Activated naive CD8-positive, alpha-beta T cell treated with anti-CD3 and anti-CD28 coated beads, Interleukin-2, amount 10 ng/mL, durations not matched to agents 7 days and 5 days (primary cell): ENCODE measurements at places on chromosomes 16 and 17. TPM values are rescaled to one million over a fixed set of nuclear protein-coding genes. Genes with fewer than 3 reads are reported as not detected.

ERN2 gene
- total RNA-seq: not detected

SMARCE1 gene
- total RNA-seq: 109 TPM

STAC2 gene
- total RNA-seq: not detected

NLRC3 gene
- 97.4 TPM for total RNA-seq

PYY gene
- not detected for total RNA-seq

GNG13 gene
- total RNA-seq: not detected

TBC1D28 gene
- total RNA-seq: not detected

CCL5 gene
- total RNA-seq: 782 TPM

ETV4 gene
- 1.6 TPM for total RNA-seq

GRCh38 chr16:15046692-15047376 is 9.0 kb downstream of the NTAN1 start:
- no peaks in the 10 kb centered on the region for H3K27me3 ChIP-seq
- peaks cover 12% of the 10 kb centered on the region for H3K36me3 ChIP-seq

DNA sequence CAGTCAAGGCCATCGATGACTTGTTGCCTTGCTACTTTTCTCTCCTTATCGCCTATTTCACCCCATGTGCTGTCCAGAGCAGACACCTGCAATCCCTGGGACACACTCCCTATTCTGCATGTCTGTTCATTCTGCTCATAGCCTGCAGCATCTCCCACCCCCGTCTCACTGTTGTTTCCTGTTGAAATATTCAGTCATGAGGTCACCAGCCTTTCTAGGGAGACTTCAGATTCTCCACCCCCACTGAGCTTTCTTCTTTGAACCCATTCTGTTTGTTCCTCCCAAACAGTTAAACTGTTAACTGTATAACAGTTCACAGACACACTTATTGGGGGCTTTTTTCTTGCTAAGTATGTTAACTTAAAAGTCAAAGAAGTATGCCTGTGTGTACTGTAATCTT is 94.4 kb downstream of the AATF start:
- H3K4me3 ChIP-seq: no peak overlapping the region
- H3K27me3 ChIP-seq: no peaks in the 10 kb centered on the region
- H3K36me3 ChIP-seq: peaks cover 7% of the 10 kb centered on the region
- DNase-seq: no peak
- H3K4me1 ChIP-seq: peaks cover 10% of the 10 kb centered on the region

- H3K27ac ChIP-seq: peak overlapping the region; percentile 64
- no peaks in the 10 kb centered on the region for H3K27me3 ChIP-seq
- no peak for DNase-seq
- H3K4me3 ChIP-seq: no peak overlapping the region
- H3K4me1 ChIP-seq: peaks cover 60% of the 10 kb centered on the region
Measured at GRCh38 chr16:25010542-25010941, 4.6 kb downstream of the ARHGAP17 start.

GRCh38 chr16:66695935-66696668 is 441 bp downstream of the CMTM4 start:
- H3K27ac ChIP-seq: no peak overlapping the region
- H3K4me1 ChIP-seq: peaks cover 17% of the 10 kb centered on the region
- H3K36me3 ChIP-seq: peaks cover 2% of the 10 kb centered on the region
- H3K4me3 ChIP-seq: peak overlapping the region; percentile 73
- peaks cover 64% of the 10 kb centered on the region for H3K27me3 ChIP-seq

- H3K27me3 ChIP-seq: no peaks in the 10 kb centered on the region
- H3K4me3 ChIP-seq: no peak overlapping the region
- H3K36me3 ChIP-seq: peaks cover 5% of the 10 kb centered on the region
- no peak overlapping the region for H3K27ac ChIP-seq
- no peak for DNase-seq
- no peaks in the 10 kb centered on the region for H3K4me1 ChIP-seq
Measured at GRCh38 chr17:49290690-49291359, 60.2 kb upstream of the PHOSPHO1 start.

- peaks cover 14% of the 10 kb centered on the region for H3K4me1 ChIP-seq
- H3K4me3 ChIP-seq: peak overlapping the region; percentile 89
- no peaks in the 10 kb centered on the region for H3K36me3 ChIP-seq
- no peaks in the 10 kb centered on the region for H3K27me3 ChIP-seq
Measured at GRCh38 chr17:60676758-60677307, 818 bp upstream of the BCAS3 start.

GRCh38 chr16:8679151-8679550 is 4.7 kb downstream of the ABAT start:
- DNase-seq: no peak
- peaks cover 4% of the 10 kb centered on the region for H3K27me3 ChIP-seq
- peaks cover 11% of the 10 kb centered on the region for H3K4me1 ChIP-seq
- H3K36me3 ChIP-seq: peaks cover 5% of the 10 kb centered on the region

GRCh38 chr17:59149841-59150511 is 5.0 kb downstream of the SKA2 start:
- H3K4me1 ChIP-seq: peaks cover 40% of the 10 kb centered on the region
- H3K27ac ChIP-seq: peak overlapping the region; percentile 69
- peak overlapping the region; percentile 4 for H3K4me3 ChIP-seq
- DNase-seq: no peak
- H3K36me3 ChIP-seq: peaks cover 22% of the 10 kb centered on the region

DNA sequence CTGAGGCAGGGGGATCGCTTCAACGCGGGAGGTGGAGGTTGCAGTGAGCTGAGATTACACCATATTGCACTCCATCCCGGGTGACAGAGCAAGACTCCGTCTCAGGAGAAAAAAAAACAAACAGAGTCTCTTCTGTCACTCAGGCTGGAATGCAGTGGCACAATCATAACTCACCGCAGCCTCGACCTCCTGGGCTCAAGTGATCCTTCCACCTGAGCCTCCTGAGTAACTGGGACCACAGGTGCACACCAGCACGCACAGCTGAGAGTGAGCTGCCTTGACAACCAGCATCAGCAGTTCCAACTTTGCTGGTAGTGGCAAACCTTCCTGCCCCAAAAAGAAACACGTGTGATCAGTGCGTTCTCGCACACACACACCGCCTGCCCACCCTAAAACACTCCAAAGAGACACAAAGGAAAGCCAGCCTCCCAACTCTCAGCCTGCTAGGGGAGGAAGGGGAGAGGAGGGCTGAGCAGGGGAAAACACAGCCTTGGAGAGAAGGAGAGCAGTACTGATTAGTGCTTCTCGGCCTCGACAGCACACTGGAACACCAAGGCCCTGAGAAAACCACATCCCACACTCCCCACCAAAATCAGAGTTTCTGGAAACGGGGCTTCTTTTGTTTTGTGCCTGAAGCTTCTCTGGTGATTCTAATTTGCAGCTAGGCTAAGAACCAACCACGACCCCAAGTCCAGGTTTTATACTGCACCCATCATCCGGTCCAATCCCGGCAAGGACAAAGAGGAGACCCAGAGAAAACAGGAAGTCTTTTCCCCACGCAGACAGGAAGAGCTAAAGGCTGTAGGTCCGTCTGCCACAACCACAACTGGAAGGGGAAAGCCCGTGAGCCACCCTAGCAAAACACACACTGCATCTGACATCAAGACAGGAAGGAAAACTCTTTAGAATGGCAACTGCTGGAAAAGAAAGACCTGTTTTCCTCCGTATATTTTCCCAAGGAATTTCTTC is 28.8 kb downstream of the ZCCHC14 start:
- no peak overlapping the region for H3K27ac ChIP-seq
- H3K4me1 ChIP-seq: peaks cover 18% of the 10 kb centered on the region
- H3K4me3 ChIP-seq: peak overlapping the region; percentile 40
- peaks cover 13% of the 10 kb centered on the region for H3K27me3 ChIP-seq
- no peak for DNase-seq
- no peaks in the 10 kb centered on the region for H3K36me3 ChIP-seq

DNA sequence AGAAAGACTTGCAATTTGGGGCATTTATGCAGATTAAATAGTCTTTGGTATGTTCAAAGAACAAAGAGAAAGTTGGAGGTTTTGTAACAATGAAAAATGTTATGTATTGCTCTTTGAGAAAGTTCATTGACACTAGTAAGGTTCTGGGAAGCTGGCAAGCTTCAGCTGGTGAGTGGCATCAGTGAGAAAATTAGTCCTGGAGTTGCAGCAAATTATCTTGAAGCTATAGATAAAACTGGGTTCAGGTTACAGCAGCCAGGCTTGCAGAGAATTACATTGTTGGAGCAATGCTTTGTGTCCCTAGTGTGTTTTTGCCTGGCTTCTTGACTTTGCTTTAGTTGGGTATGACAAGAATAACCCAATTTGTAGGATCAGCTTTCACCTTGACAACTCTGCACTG is 221.2 kb downstream of the CDH13 start:
- DNase-seq: no peak
- no peak overlapping the region for H3K4me3 ChIP-seq
- no peaks in the 10 kb centered on the region for H3K27me3 ChIP-seq
- H3K4me1 ChIP-seq: no peaks in the 10 kb centered on the region

- H3K4me3 ChIP-seq: peak overlapping the region; percentile 35
- H3K4me1 ChIP-seq: peaks cover 17% of the 10 kb centered on the region
- no peak for DNase-seq
- no peaks in the 10 kb centered on the region for H3K27me3 ChIP-seq
- H3K27ac ChIP-seq: peak overlapping the region; percentile 38
Measured at GRCh38 chr17:45440161-45440778, 7.6 kb upstream of the ARHGAP27 start.

DNA sequence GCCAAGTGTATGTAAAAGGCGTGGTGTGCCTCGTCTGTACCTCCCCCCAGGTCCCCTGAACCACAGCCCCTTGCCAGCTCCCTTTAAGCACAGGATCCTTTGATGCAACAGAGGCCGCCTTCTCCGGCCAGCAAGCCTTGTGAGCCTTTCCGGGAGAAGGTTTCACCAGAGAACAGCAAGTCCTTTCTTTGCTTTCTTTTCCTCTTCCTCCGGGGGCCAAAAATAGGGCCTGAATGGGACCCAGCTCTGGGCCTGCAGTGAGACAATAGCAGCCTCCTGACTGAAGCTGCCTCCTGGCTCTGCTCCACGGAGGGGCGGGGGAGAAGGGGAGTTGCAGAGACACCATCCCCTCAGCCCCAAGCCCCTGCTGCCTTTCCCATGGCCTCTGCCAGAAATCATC is 9.0 kb downstream of the ADGRG1 start:
- H3K27me3 ChIP-seq: peaks cover 33% of the 10 kb centered on the region
- peaks cover 5% of the 10 kb centered on the region for H3K4me1 ChIP-seq
- DNase-seq: no peak
- no peak overlapping the region for H3K4me3 ChIP-seq
- H3K27ac ChIP-seq: no peak overlapping the region

DNA sequence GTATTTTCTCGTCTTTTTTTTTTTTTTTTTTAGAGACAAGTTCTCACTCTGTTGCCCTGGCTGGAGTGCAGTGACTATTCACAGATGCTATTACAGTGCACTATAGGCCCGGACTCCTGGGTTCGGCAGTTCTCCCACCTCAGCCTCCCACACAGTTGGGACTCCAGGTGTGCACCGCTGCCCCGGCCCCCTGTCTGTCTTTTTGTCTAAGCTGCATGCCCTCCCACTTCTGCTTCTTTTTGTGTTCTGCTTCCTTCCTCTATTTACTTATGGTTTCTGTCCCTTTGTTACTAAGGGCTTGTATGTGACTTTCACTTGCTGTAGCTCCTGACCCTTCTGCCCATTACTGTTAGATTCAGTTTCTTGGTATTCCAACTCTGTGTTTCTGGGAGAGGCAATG is 20.5 kb downstream of the SLC7A6 start:
- no peaks in the 10 kb centered on the region for H3K27me3 ChIP-seq
- H3K4me3 ChIP-seq: peak overlapping the region; percentile 83
- H3K27ac ChIP-seq: peak overlapping the region; percentile 90
- no peak for DNase-seq
- peaks cover 38% of the 10 kb centered on the region for H3K36me3 ChIP-seq

- no peak for DNase-seq
- peaks cover 29% of the 10 kb centered on the region for H3K27me3 ChIP-seq
- H3K4me1 ChIP-seq: peaks cover 7% of the 10 kb centered on the region
- H3K27ac ChIP-seq: no peak overlapping the region
Measured at GRCh38 chr16:86038926-86039310, 140.0 kb downstream of the IRF8 start.

DNA sequence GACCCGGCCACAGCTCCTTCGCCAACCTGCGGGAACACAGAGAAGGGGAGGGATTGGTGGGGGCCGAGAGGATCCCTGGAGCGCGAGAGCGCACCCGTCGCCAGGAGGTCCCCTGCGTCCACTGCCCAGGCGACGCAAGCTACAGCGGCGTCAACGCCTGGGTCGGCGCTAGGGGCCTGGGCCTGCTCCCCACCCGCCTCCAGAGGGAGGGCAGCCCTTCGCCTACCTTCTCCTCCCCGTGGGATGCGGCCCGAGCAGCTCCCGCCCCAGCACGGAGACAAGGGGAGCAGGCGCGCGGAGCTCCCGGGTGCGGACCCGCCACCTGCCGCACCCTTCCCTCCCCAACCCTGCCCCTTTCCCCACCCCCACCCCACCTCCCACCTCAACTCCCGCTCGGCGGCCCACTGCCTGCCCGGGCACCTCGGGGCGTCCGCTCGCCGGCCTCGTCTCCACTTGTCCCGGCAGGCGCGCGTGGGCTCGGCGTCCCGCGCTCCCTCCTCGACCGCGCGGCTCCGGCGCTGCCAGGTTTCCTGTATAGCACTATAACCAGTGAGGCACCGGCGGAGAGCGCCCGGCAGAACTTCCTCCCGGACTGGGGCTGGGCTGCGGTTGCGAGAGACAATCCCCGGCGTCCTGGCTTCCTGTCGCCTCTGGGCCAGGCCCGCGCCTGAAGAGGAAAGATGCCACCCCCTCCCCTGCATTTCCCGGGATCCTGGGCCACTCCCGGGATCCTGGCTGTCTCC is 119.1 kb upstream of the SMURF2 start:
- peak overlapping the region; percentile 82 for H3K4me3 ChIP-seq
- H3K4me1 ChIP-seq: peaks cover 24% of the 10 kb centered on the region
- peak overlapping the region; percentile 75 for H3K27ac ChIP-seq
- peaks cover 8% of the 10 kb centered on the region for H3K36me3 ChIP-seq
- peak; percentile 69 for DNase-seq

- H3K36me3 ChIP-seq: no peaks in the 10 kb centered on the region
- H3K27ac ChIP-seq: no peak overlapping the region
- DNase-seq: no peak
- no peak overlapping the region for H3K4me3 ChIP-seq
Measured at GRCh38 chr16:51924744-51925143, 622.2 kb downstream of the TOX3 start.

GRCh38 chr17:63442549-63443035 is 3.5 kb downstream of the CYB561 start:
- DNase-seq: no peak
- no peak overlapping the region for H3K27ac ChIP-seq
- peaks cover 21% of the 10 kb centered on the region for H3K4me1 ChIP-seq
- no peaks in the 10 kb centered on the region for H3K36me3 ChIP-seq

- peaks cover 1% of the 10 kb centered on the region for H3K36me3 ChIP-seq
- H3K4me1 ChIP-seq: no peaks in the 10 kb centered on the region
- no peak for DNase-seq
- H3K27ac ChIP-seq: no peak overlapping the region
- H3K27me3 ChIP-seq: no peaks in the 10 kb centered on the region
Measured at GRCh38 chr17:63285551-63285950, 160.6 kb downstream of the CYB561 start.

- peaks cover 2% of the 10 kb centered on the region for H3K4me1 ChIP-seq
- H3K36me3 ChIP-seq: peaks cover 40% of the 10 kb centered on the region
- no peak overlapping the region for H3K27ac ChIP-seq
- no peak overlapping the region for H3K4me3 ChIP-seq
- H3K27me3 ChIP-seq: no peaks in the 10 kb centered on the region
- DNase-seq: no peak
Measured at GRCh38 chr16:69632828-69633227, 67.1 kb downstream of the NFAT5 start.
